ENCODE measurements at places on chromosomes 3 and 15.
A peak's percentile ranks its signal among the peaks of the same experiment; 100 is the strongest.

DNA sequence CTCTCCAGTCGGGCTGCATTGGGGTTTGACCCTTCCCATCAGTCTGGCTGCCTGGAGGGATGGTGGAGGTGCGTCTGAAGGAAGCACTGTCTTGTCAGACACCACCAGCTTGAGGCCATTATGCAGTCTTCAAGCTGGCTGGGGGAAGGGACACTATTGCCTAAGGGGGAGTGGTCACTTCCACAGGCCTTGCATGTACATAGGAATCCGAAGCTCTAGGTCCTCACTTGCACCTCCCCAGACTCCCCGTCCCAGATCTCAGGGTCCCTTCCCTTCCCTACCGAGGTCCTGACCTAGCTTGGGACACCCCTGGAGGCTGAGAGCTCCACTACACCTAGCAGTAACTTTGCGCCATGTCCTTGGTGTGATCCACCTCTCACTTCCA, 48.6 kb upstream of the KLF13 start:
- DNase-seq, result no peak

GRCh38 chr15:27592036-27592760, 506.9 kb downstream of the OCA2 start:
- no peak for DNase-seq

DNA sequence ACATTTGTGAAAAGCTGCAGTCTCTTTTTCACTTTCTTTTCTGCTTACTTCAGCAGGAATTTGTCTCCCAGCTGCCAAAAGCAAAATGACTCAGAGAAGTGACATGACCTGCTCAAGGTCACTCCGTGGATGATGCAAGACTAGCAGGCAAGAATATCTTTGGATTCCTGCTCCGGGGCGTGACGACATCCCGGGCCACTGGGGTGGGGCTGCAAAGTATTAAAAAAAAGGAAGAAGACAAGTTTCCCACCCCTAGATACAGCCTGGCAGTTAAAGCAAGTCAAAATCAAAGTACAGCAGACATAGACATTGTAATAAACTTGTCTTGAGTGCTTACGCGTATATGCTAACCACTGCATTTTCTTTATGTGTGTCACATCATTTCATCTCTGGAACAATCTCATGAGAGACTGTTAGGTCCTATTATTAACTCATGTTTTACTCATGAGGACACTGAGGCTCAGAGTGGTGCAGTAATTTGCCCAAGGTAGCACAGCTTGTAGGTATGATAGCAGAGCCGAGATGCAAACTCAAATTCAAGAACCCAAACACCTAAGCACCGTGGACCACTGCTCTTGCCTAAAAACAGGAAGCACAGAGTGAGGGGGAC, 485.2 kb upstream of the PROK2 start:
- no peak for DNase-seq

GRCh38 chr3:195916991-195917390, 8.6 kb upstream of the TNK2 start:
- DNase-seq, result no peak

DNA sequence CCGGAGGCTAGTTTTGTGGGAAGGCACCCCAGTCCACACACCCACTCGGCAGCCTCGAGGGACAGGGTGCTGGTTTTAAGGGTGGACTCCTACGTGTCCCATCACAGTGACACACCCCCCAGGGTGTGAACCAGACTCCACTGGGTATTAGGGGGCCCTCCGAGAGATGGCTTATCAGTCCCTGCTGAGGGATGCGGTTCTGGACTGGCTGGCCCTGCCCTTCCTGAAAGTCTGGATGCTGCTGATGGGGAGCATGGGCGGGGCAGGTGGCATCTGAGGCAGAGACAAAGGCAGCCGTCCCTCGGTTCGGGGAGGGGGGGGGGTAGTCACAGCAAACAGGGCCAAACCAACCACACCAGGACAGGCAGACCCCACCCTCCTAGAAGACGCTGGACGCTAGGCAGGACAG, 939 bp upstream of the ULK3 start:
- no peak for DNase-seq

DNA sequence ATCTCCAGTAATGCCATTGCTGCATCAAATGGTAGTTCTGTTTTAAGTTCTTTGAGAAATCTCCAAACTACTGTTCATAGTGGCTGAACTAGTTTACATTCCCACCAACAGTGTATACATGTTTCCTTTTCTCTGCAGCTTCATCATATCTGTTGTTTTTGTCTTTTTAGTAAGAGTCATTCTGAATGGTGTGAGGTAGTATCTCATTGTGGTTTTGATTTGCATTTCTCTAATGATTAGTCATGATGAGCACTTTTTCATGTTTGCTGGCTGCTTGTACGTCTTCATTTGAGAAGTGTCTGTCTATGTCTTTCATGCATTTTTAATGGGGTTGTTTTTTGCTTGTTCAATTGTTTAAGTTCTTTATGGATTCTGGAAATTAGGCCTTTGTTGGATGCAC, 10.2 kb upstream of the GCSAM start:
- no peak for DNase-seq

GRCh38 chr3:126474498-126475412, 936 bp downstream of the ZXDC start:
- peak; percentile 22 for DNase-seq

GRCh38 chr15:63860155-63860554, 26.4 kb upstream of the HERC1 start:
- DNase-seq, result peak; percentile 25

DNA sequence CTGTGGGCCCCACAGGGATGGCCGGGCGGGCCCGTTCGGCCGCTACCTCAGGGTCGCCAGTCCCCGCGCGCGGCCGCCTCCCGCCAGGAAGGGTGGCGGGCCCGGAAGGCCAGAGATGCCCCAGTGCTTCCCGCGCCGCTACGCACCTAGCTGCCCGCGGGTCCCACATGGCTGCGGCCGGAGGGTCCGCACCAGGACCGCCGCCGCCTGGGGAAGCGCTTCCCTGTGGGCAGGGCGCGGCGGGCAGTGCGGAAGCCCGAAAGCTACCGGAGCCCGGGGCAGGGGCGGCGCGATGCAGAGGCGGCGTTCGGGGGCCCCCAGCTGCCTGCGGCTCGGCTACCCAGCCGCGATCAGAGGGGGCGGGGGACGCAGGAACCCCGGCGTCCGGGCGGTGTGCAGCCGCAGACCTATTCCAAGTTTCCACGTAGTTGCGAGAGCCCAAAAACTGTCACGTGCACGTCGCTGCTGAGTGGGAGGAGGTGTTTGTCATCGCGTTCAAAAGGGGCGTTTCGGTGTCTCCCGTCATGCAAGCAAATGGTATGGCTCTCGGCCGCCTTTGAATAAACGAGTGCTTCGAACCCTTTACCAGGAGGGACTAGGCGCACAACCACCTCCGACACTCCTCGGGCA, at the start of gene TRANK1:
Gene TRANK1 (minus strand): TSS at position 414 of the 630 bp plus-strand sequence. CDS start 245 bp downstream, at position 169.
- peak; percentile 62 for DNase-seq

DNA sequence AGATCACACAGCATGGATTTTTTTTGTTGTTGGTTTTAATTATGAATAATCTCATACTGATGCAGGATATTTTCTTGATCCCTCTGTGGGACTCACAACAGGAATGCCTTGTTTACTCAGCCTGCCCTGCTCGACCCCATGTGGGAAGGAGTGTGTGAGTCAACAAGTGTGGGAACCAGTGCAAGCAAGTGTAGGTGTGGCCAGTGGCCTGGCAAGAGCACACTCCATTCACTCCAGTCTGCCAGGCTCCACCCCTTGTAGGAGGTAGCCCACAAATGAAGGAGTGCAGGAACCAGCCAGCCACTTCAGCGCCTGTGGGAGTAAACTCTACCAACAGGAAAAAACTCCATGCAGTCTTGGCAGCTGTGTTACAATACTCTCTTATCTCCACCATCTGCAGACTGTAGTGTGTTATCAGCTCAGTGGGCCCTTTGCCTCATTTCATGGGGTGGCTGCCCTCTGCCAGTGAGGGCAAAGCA, 393.6 kb downstream of the OTOL1 start:
- no peak for DNase-seq

DNA sequence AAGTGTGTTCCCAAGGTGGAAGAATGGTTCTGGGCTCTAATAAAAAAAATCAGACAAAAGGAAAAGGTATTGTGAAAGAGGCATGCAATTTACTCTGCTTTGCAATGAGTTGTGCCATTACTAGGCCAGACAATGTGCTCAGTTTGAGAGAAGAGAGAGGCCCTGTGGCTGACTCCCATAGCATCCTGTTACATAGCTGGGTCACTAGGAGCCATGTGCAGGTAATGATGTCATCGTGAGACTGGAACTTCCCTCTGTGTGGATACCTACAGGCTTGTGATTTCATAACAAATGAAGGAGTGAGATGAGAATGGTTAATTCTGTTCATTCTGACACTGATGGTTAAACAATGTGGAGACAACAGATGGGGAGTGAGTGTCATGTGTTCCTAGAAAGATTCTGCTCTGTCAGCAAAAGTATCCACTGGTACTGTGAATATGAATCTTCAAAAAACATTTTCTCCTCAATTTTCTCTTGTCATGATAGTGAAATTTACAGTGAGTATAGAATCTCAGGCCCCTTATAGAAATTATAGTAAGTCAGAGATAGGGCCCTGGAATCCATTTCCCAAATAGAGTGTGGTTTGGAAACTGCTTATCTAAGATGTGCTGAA, 648.7 kb upstream of the DPPA4 start:
- DNase-seq, result no peak

GRCh38 chr3:150299201-150299600, 108.9 kb upstream of the TSC22D2 start:
- no peak for DNase-seq

Data from activated CD4-positive, alpha-beta T cell treated with anti-CD3 and anti-CD28 coated beads, Interleukin-2, amount 50 U/mL, for 24 hours (primary cell).